ENCODE measurements at places on chromosomes 3 and 15.

DNA sequence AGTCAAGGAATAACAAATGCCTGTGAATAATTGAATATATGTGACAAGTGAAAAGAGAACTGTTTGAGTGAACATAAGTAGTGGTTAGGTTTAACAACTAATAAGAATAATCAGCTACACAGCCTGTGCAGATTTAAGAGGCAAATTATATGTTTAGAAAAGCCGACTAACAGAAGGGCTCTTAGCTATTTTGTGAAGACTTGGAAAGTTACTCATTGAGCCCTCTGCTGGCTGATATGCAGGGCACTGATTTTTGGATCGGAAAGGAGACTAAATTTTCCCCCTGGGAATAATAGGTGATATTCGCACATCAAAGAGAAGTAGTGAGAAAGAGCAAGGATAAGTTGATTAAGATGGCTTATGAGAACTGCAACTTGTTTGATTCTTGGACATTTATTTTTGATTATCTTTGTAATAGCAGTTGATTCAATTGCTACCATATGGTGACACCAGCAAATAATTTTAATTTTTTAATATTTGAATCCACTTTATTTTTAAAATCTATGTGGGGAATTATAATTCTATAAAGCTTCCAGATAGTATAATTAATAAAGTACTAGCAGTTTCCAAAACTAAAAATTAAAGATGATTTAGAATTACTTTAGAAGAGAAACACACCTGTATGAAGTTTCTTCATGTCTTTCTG lies 156.2 kb downstream of the NLGN1 start:
- no peak for DNase-seq

GRCh38 chr3:25044762-25045710 lies 383.0 kb upstream of the RARB start:
- DNase-seq = no peak

DNA sequence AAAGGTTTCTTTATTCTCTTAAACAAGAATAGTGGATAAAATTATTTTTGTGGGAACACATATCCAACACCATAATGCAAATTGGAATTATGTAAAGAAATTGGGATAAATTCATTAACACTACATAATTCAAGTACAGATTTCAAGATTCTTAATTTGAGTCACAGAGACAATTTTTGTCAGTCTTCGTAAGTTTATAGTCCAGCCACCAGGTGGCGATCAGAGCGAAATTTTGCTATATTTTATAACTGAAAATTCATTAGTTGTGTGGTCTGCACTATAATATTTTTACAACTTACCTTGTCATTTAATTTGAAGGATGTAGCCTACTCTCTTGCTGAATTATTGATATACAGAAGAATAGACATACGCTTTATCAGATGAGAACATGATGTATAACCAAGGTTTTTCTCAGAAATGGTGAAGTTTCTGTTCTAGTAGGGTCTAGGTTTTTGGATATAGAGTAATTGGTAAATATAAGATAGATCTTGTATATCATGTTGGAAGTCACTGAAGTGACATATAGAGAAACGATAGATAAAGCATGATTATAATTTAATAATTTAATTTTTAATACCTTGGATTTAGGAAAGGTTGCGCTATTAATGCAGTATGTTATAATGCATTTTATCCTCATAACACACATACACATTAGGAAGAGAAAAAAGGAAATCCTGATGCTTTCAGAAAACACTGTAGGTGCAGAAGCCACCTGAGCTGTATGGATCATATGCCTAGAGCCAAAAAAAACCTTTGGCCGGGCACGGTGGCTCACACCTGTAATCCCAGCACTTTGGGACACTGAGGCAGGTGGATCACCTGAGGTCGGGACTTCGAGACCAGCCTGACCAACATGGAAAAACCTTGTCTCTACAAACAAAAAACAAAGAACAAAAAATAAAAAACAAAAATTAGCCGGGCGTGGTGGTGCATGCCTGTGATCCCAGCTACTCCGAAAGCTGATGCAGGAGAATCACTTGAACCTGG lies 31.7 kb downstream of the PLSCR4 start:
- DNase-seq = peak; percentile 30

GRCh38 chr3:128919988-128920387 lies 40.6 kb downstream of the ACAD9 start:
- DNase-seq = no peak

GRCh38 chr15:42118650-42119445 lies 24.5 kb upstream of the PLA2G4D start:
- no peak for DNase-seq

- DNase-seq = no peak
These were observed 265.2 kb downstream of the SUCLG2 start for GRCh38 chr3:67389176-67389575.

- DNase-seq = no peak
These were observed 56.9 kb upstream of the VGLL3 start for GRCh38 chr3:87047852-87048251.

DNA sequence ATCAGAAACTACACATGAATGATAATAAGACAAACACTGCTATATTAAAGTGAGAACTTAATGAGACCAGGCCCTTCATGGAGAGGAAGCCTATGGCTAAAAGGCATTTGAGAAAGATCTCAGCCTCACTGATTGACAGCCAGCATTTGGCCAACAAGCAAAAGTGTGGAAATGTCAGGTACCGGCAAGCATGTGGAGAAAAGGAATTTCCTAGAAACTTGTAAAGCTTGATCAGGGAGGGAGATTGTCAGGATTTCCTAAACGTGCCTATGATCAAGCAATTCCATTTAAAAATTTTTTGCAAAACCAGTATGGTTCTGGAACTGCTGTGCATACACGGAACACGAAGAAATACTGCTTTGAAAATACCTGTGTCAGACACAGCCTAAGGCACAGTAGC lies 220.3 kb upstream of the ATP10A start:
- DNase-seq = no peak

DNA sequence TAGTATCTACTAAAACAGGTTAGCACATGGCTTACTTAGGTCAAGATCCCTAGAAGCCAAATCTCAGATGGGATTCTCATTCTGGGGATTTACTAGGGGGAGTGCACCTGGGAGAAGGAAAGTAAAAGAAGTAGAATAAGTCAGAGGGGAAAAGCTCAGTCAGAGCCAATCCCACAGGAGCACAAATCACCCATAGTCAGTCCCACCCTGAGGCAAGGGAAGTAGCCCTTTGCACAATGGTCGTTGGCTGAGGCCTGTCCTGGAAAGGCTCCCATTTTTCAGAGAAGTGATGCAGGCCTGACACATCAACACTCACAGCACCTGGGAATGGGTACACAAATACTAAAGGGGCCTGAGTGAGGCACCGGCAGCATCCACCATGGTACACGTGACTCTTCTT lies 39.8 kb downstream of the SST start:
- no peak for DNase-seq

DNA sequence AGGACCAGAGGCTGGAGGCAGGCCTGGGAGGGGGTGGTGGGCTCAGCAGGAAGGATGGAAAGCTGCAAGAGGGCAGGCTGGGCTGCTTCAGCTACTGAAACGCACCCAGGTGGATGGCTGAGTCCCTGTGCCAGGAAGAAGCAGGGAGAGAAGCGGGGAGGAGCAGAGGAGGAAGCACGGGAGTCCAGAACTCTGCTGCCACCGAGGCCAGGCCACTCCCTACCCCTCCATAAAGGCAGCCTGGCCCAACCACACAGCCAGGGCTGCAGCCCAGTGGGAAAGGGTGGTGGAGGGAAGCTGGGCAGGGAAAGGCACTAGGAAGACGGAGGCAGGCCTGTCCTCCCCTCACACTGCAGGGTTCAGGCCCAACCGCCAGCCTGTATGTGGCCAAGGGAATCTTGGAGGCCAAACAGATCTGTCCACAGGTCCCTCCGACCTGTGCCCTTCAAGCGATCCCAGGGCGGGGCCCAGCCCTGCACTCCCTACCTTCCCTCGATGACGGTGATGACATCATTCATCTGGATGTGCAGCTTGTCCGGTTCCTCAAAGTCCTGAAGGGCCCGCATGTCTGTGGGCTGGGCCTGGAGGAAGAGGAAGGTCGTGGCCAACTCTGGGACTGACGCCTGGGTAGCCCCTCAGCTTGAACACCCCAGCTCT lies 30.5 kb downstream of the TNK2 start:
- no peak for DNase-seq

- DNase-seq = no peak
These were observed 188.9 kb downstream of the AGBL1 start for GRCh38 chr15:86268558-86268957.

GRCh38 chr15:100245487-100245820 lies 96.3 kb downstream of the ADAMTS17 start:
- DNase-seq = no peak

DNA sequence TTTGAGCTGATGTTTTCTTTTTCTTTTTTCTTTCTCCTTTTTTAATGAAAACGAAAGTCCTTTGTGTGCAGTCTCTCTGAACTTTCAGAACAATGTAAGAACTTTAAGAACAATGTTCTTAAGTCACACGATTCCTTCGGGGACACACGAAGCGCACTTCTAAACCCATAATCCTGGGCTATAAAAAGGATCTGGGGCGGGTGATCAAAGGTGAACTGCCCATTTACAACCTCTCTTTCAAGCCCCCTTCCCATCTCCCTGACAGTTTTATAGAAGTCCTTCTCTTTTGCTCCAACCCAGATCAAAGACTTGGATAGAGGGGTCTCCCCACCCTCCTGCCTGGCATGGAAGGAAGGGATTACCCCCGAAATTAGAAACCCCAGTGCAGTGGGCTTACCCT lies 126.8 kb downstream of the BDH1 start:
- no peak for DNase-seq

DNA sequence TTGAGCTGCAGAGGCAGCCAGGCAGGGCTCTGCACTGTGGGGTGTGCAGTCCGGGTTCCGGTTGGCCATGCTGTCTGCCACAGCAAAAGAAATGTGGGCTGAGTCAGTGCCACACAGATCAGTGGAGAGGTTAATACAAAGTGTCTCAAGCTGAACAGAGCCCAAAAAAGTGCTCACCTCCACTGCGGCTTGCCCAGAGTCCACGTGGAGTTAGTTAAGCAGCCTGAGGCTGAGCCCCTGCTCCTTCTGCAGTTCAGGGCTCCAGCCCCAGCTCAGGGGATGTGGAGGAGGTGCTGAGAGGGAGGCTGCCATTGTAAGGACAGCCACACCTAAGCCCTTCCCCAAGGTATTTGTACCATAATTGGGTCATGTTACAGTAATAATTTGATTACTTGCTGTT lies 85.3 kb downstream of the LRRK1 start:
- DNase-seq = no peak

GRCh38 chr3:16665282-16665741 lies 60.1 kb upstream of the DAZL start:
- DNase-seq = no peak

GRCh38 chr3:186570941-186571643 lies 572 bp downstream of the DNAJB11 start:
- no peak for DNase-seq

DNA sequence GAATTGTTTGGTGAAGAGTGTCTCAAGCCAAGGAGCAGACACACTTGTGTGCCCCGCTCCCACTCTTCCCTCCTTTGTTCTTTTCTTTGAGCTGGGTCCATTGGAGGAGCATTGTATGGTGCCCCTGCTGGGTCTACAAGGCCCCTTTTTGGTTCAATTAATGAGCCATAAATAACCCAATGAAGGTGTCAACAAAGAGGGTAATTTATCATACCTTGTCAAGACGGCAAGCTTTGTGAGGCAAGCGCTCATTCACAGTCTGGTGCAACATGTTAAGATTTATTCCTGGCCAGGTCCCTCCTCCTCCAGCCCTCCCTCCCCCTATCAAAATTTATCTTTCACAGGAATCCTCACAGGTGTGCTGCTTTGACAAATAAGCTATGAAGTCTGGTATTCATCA lies 300.1 kb downstream of the RORA start:
- DNase-seq = no peak

DNA sequence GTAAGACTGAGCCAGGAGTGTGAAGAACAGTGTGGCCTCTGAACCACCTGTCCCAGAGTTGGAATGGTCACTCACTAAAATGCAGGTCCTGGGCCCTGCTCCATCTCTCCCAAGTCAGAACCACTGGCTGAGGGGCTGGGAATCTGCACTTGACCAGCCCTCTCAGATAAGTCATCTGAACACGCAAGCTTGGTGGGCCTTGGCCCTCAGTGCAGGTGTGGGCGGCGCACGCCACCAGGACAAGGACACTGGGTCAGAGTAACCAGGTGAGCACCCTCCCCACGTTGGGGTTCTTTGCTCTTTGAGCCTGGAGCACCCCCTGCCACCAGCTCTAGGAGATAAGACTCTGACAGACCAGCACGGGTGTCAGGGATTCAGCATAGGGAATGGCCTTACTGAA lies 42.7 kb downstream of the KIF9 start:
- DNase-seq = no peak

DNA sequence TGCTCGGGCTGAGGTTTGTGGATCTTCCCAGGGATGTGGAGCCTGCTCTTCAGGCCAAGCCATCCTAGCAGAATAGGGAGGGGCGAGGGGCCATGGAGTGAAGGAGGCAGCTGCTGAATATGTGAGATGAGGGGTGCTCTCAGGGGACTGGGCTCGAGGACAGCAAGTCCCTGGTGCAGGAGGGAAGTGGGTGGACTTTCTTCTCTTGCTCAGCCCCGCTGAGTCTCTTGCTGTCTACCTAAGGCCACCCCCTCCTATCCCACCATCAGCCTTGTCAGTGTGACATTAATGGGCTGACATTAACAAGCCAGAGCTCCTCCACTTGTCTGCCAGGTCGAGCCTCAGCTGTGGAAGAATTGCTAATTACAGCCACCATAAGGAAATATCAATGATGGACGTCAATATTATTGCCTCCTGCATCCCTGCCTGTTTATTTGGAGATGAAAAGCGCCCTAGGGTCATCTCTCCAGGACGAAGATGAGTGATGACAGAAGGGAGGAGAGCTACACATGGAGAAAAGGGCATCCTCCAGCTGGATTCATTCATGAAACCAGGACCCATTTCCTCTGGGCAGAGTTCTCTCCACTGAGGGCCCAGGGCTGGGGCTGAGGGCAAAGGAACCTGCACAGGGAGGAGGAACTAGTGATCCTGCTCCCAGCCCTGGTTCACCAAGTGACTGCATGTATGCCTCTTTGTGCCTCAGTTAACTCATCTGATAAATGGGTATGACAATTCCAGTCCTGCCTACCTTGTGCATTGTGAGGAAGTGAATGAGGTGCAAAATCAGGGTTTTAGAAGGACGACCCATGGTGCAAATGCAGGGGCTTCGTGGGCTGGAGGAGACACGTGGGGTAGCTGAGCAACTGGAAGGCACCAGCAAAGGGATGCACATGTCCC lies 34.9 kb upstream of the LINGO1 start:
- DNase-seq = no peak

- DNase-seq = no peak
These were observed 17.7 kb downstream of the ENTPD3 start for GRCh38 chr3:40404591-40405198.

All from left cardiac atrium (tissue), 4 donors.